CD4-positive, alpha-beta T cell treated with Interleukin-15 for 4 hours (primary cell): ENCODE measurements at places on chromosomes 7 and 10.

- peak; percentile 70 for DNase-seq
Measured at GRCh38 chr7:143416565-143417149, 8.0 kb upstream of the EPHA1 start.

GRCh38 chr7:149007611-149008010 lies 20.7 kb downstream of the PDIA4 start:
- DNase-seq, result no peak

GRCh38 chr10:124186956-124187355 lies 93.6 kb upstream of the CHST15 start:
- DNase-seq, result no peak

- DNase-seq, result no peak
Measured at GRCh38 chr10:93090619-93091018, 16.9 kb downstream of the CYP26A1 start.

DNA sequence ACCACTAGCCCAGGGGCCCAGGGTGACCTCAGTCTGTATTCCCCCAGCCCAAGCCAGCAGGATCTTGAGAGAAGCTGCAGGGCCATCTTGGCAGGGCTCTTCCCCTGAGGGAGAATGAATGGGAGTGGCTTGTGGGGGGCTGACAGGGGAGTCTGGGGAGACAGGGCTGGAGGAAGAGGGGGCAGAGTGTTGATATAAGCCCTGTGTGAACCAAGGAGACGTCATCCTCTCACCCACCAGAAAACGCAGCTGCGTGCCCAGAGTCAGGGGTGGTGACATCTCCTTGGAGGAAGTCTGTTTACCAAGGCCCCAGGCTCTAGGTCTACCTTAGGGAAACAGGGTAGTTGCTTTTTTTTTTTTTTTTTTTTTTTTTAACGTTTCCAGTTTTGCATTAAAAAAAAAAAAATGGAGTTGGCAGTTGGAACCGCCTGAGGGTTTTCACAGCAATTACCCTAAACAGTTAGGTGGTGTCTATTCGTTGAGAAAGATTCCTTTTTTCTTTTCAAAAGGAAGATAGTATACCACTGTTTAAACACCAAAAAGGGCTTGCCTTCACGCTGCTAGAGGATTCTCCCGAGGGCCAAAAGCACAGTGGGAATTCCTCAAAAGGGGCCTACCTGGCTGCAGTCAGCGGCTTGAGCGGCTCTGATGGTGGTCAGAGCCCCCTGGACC lies 113.8 kb downstream of the PRPF18 start:
- DNase-seq, result no peak

DNA sequence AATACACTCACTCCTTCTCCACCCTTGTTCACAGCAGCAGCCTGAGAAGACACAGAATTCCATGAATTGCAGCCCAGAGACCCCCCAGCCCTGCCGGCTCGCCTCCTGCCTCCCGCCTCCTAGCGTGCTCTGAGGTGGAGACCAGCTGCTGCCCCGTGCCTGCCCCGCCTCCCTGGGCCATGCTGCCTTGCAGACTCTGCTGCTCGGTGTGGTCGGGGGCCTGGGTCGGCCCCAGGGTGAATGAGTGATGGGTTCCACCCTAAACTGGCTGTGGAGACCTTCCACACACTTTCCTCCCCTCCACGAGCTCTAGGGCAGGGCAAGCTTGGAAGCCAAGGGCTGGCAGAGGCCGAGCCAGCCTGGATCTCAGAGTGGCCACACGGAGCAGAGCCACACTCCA lies 479.3 kb downstream of the DNAJB6 start:
- no peak for DNase-seq

- DNase-seq, result no peak
Measured at GRCh38 chr7:4951903-4952636, 6.9 kb downstream of the MMD2 start.

- DNase-seq, result no peak
Measured at GRCh38 chr10:125153703-125154490, 6.5 kb downstream of the CTBP2 start.
